ENCODE measurements at places on chromosomes 6 and 20. TPM values are rescaled to one million over a fixed set of nuclear protein-coding genes. Genes with fewer than 3 reads are reported as not detected.

The WFDC5 gene
- total RNA-seq = not detected

GRCh38 chr20:16175322-16175961 lies 397.8 kb downstream of the KIF16B start:
- no peak overlapping the region for H3K27ac ChIP-seq
- no peaks in the 10 kb centered on the region for H3K4me1 ChIP-seq
- DNase-seq = no peak
- H3K27me3 ChIP-seq = no peaks in the 10 kb centered on the region
- no peak overlapping the region for H3K4me3 ChIP-seq

The CDH4 gene
- 0.78 TPM for total RNA-seq

GRCh38 chr20:5741089-5741488 lies 9.1 kb upstream of the SHLD1 start:
- DNase-seq = no peak
- H3K4me1 ChIP-seq = no peaks in the 10 kb centered on the region
- H3K4me3 ChIP-seq = no peak overlapping the region
- no peak overlapping the region for H3K27ac ChIP-seq
- no peaks in the 10 kb centered on the region for H3K27me3 ChIP-seq
- no peaks in the 10 kb centered on the region for H3K36me3 ChIP-seq

The GLP1R gene
- total RNA-seq = 0.20 TPM

The PREX1 gene
- total RNA-seq = 33.9 TPM

The HTR1B gene
- total RNA-seq = 1.8 TPM

- no peaks in the 10 kb centered on the region for H3K36me3 ChIP-seq
- no peaks in the 10 kb centered on the region for H3K27me3 ChIP-seq
- no peaks in the 10 kb centered on the region for H3K4me1 ChIP-seq
- no peak for DNase-seq
- H3K27ac ChIP-seq = no peak overlapping the region
These were observed 236.5 kb downstream of the CDKAL1 start for GRCh38 chr6:20770773-20771172.

- peak; percentile 75 for DNase-seq
- H3K27me3 ChIP-seq = peaks cover 17% of the 10 kb centered on the region
- H3K36me3 ChIP-seq = no peaks in the 10 kb centered on the region
- H3K27ac ChIP-seq = no peak overlapping the region
These were observed 11.5 kb upstream of the ZNF133 start for GRCh38 chr20:18276821-18277220.

- no peak overlapping the region for H3K27ac ChIP-seq
- no peaks in the 10 kb centered on the region for H3K4me1 ChIP-seq
- H3K27me3 ChIP-seq = no peaks in the 10 kb centered on the region
- no peaks in the 10 kb centered on the region for H3K36me3 ChIP-seq
- no peak for DNase-seq
These were observed 449.4 kb upstream of the CHD6 start for GRCh38 chr20:42067596-42067995.

- no peak overlapping the region for H3K27ac ChIP-seq
- no peaks in the 10 kb centered on the region for H3K36me3 ChIP-seq
- no peak overlapping the region for H3K4me3 ChIP-seq
- no peaks in the 10 kb centered on the region for H3K27me3 ChIP-seq
- no peaks in the 10 kb centered on the region for H3K4me1 ChIP-seq
These were observed 222.7 kb upstream of the GMDS start for GRCh38 chr6:2467929-2468600.

GRCh38 chr6:107538856-107539387 lies 49.0 kb downstream of the SOBP start:
- H3K4me1 ChIP-seq = peaks cover 13% of the 10 kb centered on the region
- DNase-seq = no peak
- H3K27me3 ChIP-seq = no peaks in the 10 kb centered on the region
- H3K36me3 ChIP-seq = no peaks in the 10 kb centered on the region

The PSMF1 gene
- 131 TPM for total RNA-seq

GRCh38 chr6:154403788-154404187 lies 47.2 kb upstream of the IPCEF1 start:
- DNase-seq = no peak
- no peak overlapping the region for H3K4me3 ChIP-seq
- H3K27me3 ChIP-seq = no peaks in the 10 kb centered on the region
- no peaks in the 10 kb centered on the region for H3K36me3 ChIP-seq

The LRRC73 gene
- total RNA-seq = 2.4 TPM

The SLC17A1 gene
- not detected for total RNA-seq

DNA sequence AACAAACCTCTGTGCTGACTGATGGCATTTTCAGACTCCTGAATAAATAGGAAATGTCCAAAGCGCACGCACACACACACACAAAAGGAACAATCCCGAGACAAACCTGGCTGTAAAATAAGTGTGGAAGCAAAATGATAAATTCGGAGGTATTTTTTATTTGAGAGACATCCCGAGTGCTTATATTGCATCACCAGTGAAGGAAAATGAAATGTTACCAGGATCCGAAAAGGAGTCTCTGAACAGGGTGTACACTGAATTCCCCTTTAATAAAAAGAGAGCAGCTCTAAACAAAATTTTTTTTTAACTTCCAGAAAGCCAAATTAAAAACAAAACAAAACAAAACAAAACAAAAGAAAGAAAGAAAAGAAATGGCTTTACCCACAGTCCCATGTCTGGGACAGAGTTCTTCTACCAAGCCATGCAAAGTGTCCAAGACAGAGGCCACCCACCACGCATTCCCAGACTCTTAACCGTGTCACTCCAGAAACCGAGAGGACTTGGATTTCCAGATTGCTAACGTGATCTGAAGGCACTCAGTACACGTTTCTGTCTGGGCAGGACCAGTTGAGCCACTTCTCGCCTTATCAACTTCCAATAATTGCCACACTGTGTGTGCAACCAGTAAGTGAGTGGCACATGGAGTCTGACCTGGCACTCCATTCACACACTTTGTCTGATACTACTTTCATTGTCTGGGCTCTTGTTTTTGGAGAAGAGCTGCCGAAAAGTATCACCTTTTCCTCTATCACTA lies 817 bp downstream of the ME1 start:
- peak overlapping the region; percentile 87 for H3K27ac ChIP-seq
- peak overlapping the region; percentile 52 for H3K4me3 ChIP-seq
- DNase-seq = no peak
- H3K4me1 ChIP-seq = no peaks in the 10 kb centered on the region
- H3K27me3 ChIP-seq = no peaks in the 10 kb centered on the region

GRCh38 chr20:35277531-35278395 lies at the start of gene MMP24OS:
Gene MMP24OS (minus strand): TSS chr20:35278122. CDS start chr20:35277929, 193 bp downstream.
- H3K4me3 ChIP-seq = peak within 1 kb of the TSS; percentile 69
- no peaks in the 10 kb centered on the region for H3K27me3 ChIP-seq
- peak; percentile 81 for DNase-seq
- H3K4me1 ChIP-seq = peaks cover 36% of the 10 kb centered on the region

- H3K4me1 ChIP-seq = peaks cover 6% of the 10 kb centered on the region
- H3K27ac ChIP-seq = no peak overlapping the region
- no peak overlapping the region for H3K4me3 ChIP-seq
- no peak for DNase-seq
These were observed 60.0 kb upstream of the KIF13A start for GRCh38 chr6:18047406-18047805.

The SEMG1 gene
- total RNA-seq = not detected

DNA sequence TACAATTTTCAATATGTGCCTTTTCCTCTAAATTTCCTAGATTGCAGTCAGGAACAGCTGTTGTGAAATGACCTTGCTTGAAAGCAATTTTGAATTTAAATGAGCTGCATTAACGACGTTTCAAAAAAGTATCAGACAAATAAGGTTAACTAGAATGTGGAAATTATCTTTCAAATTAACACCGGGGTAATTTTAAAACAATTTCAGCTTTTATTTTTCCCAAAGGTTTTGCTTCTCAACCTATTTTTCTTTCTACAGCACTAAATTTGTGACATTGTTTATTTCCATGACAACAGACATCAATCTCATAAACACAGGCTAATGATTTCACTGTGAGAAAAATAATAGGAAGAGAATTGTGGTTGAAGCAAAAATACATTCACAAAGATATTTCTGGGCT lies 38.5 kb downstream of the COL12A1 start:
- DNase-seq = no peak
- H3K4me3 ChIP-seq = no peak overlapping the region
- peaks cover 58% of the 10 kb centered on the region for H3K4me1 ChIP-seq
- H3K27me3 ChIP-seq = no peaks in the 10 kb centered on the region

DNA sequence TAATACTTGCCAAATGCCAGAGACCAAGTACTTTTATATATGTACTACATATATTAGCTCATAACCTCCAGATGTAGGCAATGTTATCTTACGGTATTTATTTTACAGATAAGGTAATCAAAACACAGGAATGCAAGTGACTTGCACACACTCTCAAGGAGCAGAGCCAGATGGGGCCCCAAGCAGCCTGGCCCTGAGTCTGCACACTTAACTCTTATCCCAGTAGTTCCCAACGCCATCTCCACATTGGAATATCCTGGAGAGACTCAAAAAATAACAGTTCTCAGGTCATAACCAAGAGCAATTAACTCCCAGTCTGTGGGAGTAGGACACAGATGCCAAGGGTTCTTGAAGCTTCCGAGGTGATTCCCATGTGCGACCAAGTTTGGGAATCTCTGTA lies 398.7 kb downstream of the PHF3 start:
- no peaks in the 10 kb centered on the region for H3K4me1 ChIP-seq
- no peak overlapping the region for H3K27ac ChIP-seq
- H3K4me3 ChIP-seq = no peak overlapping the region
- no peak for DNase-seq

- no peak overlapping the region for H3K4me3 ChIP-seq
- no peak for DNase-seq
- no peak overlapping the region for H3K27ac ChIP-seq
- H3K36me3 ChIP-seq = peaks cover 17% of the 10 kb centered on the region
- H3K4me1 ChIP-seq = no peaks in the 10 kb centered on the region
- no peaks in the 10 kb centered on the region for H3K27me3 ChIP-seq
These were observed 3.6 kb downstream of the SHLD1 start for GRCh38 chr20:5753814-5754213.

GRCh38 chr6:4253604-4254231 lies 118.3 kb upstream of the ECI2 start:
- no peak overlapping the region for H3K27ac ChIP-seq
- no peak overlapping the region for H3K4me3 ChIP-seq

DNA sequence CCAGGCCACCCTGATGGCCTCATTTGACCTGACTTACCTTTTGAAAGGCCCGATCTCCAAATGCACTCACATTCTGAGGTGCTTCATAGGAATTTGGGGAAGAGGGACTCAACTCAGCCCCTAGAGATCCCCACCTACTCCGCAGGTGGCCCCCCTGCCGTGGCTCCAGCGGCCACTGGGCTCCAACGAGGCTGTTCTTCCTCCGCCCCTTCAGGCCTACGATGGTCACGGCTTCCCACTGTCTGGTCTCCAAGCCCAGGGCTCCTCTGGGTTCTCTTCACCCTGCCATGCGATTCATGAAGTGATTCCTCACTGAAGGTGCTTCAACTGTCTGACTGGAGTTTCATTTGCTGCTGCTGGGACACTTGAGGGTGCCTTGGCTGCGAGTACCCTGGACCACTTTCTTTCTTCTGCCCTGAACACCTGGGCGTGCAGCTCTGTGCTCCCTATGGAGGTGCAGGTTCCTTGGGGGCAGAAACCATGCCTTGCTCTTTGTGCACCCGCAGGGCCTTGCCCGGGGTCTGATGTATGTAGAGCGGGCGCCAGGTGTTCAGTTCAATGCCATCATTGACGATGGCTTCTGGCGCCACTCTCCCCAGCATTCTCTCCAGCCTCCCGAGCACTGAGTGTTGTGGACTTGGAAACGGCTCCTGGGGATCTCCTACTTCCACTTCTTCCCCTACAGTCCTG lies 10.0 kb upstream of the DUSP22 start:
- no peak overlapping the region for H3K27ac ChIP-seq
- H3K4me1 ChIP-seq = no peaks in the 10 kb centered on the region
- H3K4me3 ChIP-seq = no peak overlapping the region
- H3K36me3 ChIP-seq = no peaks in the 10 kb centered on the region
